Kasumi-1 (cell line): ENCODE measurements at places on chromosomes 7 and 10.

DNA sequence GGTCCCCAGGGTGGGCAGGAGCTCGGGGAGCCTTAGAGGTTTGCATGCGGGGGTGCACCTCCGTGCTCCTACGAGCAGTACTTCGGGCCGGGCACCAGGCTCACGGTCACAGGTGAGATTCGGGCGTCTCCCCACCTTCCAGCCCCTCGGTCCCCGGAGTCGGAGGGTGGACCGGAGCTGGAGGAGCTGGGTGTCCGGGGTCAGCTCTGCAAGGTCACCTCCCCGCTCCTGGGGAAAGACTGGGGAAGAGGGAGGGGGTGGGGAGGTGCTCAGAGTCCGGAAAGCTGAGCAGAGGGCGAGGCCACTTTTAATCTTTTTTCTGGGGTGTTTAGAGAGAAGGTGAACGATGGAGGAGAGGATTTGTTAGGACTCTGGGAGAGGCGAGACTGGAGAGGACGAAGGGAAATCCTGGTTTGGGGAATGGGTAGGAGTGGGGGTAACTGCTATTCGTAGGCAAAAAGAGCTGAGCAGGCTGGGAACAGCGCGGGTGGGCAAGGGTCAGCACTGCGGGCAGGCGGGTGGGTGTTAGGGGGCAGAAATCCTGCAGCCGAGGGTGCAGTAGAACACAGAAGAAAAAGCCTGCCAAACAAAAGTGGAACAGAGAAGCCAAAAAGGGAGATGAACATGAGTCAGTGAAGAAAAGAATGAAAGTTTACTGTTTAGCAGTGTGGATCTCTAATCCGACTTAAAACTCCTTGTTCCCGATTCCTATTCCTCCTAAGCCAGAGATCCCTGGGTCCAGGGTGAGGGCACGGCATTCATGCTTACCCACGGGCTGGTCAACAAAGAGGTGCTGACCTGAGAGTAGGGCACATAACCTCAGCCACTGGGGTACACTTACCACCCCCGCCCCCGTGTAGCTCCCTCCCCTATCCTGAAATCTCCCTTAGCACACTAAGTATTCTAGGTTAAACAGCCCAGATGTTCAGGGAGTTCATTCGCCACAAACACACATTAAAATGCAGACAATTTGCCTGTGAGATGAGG lies 26.9 kb downstream of the PRSS2 start:
- DNase-seq = no peak

- no peak for DNase-seq
Measured at GRCh38 chr10:109156396-109156795, 766.9 kb downstream of the XPNPEP1 start.

DNA sequence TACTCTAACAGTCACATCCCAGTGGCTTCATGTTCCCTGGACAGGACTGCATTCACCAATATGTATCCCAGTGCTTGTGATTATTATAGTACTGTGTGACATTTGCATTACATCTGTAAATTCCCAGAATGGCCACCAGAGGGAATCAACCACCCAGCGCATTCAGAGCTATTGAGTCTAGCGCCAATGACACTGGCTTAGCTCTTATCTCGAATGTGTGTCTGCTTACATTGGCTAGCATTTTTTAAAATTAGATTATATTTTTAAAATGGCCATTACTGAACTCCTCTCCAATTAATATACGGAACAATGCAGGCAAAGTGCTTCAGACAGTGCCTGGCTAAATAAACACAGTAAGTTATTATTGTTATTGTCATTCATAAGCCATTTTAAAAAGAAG lies 36.3 kb downstream of the TRIL start:
- DNase-seq = peak; percentile 80

DNA sequence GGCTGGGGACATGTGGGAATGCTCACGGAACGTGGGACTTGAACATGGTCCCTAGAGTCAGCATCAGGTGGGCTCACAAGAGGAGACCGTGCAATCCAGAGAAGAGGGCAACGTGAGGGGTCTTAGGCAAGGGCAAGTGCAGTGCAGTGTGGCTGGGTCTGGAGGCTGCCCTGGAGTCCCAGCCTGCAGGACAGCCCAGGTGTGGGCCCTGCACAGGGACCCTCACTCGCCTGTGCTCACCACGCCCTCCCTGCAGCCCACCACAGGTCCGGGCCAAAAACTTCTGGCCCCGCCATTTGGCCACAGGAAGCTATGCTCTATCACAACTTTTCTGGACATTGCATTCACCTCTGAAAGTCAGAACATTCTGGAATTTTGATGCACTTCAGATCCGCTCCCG lies 133.5 kb downstream of the PAXIP1 start:
- no peak for DNase-seq
